ENCODE measurements at places on chromosomes 5 and 9. TPM values are rescaled to one million over a fixed set of nuclear protein-coding genes. Genes with fewer than 3 reads are reported as not detected.

DNA sequence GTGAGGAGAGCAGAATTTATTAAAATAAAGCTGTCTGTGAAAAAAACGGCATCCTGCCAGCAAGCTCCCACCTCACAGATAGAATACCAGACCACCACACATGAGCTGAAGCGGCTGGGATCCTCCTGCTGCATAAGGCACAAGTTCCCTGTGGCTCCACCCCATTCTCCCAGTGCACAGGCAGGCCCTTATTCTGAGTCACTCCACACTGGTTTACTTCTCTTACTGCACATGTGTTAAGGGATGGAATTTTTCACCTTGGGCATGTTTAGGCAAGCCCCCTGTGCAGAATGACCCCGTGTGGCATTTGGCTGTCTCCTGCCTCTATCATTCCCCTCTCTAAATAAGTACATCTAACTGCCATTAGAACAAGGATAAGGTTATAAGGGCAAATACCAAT lies 115.0 kb upstream of the ELAVL2 start:
- DNase-seq, result peak; percentile 40

GRCh38 chr9:12716823-12717600 lies 23.8 kb downstream of the TYRP1 start:
- no peak for DNase-seq

GRCh38 chr9:69046723-69047122 lies 11.2 kb downstream of the FXN start:
- DNase-seq, result no peak

DNA sequence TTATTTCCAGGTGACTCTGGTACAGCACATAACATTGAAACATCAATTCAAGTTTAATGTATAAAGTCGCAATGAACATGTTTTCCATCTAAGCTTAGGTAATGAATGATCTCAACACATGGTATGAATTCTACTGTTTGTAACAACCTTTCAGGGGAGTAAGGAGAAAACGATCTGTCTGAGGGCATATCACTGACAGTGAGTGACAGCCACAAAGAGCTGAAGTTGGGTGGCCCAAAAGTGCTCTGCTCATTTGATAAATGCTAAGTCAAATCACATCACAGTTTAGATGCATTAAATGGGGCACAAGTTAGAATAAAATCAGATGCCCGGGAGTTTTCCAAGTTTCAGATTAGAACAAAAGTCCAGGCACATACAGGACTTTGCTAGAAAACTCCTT lies 1.2 kb downstream of the FANCC start:
- no peak for DNase-seq

GRCh38 chr9:119148855-119149254 lies 220.4 kb downstream of the BRINP1 start:
- DNase-seq, result no peak

DNA sequence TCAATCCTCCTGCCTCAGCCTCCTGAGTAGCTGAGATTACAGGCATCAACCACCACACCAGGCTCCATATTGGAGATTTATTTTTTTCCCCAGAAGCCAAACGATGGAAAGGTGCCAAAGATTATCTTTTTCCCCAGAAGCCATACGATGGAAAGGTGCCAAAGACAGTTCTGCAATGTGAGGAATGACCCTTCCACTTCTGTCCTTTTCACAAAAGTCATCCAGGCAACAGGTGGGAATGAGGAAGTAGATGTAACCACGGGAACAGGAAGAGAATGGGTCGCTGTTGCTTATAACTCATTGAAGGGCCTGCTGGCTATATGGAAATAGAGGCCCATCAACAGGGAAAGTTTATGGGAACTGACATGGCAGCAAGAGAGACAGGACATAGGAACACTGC lies 233.7 kb upstream of the MSX2 start:
- DNase-seq, result no peak

DNA sequence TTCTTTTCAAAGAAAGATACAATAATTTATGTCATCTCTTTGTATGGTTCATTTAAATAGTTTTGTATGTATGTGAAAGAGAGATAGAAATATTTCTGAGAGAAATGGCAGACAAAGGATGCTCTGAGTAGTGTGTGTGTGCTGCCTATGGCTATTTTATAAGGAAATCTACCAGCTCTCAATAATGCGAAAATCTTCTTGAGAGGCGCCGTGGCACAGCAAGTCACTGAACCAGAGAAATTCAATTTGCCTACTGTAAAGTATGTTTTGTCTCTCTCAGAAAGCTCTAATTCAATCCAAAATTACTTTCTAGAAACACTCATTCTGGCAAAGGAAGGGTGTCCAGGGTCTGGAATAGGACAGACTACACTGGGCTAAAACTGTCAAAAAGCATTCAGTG lies 1981.1 kb downstream of the EFNA5 start:
- no peak for DNase-seq

GRCh38 chr5:115151208-115151805 lies 18.4 kb downstream of the TRIM36 start:
- no peak for DNase-seq

DNA sequence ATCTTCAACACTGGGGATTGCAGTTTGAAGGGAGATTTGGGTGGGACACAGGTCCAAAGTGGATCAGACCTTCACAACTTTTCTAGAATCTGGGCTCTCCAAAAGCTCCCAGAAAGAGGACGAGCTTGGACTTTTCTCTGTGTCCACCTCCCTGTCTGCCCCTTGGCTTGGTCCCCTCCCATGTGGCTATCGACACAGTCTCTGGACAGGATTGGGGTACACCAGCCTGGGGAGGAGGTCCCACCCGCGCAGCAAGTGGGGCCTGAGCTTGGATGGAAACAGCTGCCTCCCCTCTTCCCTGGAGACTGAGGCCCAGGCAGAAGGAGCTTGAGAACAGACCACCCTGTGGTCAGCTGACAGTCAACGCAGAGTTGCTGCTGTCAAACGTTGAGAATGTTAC lies 84.6 kb upstream of the FCN1 start:
- no peak for DNase-seq

DNA sequence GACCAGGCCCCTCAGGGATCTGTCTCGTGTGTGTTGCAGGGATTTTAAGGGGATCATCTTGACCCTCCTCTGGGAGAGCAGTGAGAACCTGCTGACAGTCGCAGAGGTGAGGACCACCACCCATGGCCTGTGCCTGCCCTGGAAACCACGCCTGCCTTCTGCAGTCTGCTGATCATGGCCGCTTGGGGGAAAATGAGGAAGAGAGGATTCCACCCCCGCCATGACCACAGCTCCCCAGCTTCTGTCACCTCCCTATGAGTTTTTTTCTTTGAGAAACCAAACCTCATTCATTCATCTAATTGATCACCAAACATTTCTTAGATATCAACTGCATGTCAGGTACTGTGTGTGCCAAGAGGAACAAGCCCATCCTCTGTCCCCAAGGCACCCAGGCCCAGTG lies 46.3 kb upstream of the TDRD7 start:
- no peak for DNase-seq

GRCh38 chr5:154727361-154727760 lies 27.8 kb upstream of the LARP1 start:
- DNase-seq, result no peak

DNA sequence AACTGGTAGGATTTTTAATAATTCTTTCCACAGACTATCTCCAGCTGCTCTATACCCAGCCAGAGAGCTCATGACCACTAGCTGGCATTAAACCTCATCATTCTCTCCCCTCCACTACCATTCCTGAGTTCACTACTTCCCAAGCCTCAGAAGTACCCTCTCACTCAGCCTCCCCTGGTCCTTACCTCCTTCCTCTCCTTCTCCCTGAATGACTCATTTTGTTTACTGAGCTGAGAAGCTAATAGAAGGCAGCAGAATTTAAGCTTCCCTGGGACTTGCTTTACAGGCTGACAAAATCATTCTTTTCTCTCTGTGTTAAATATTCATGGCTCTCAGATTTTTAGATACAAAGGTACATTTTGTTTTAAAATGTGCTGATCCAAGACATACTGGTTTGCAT lies 305.4 kb downstream of the TLR4 start:
- no peak for DNase-seq

DNA sequence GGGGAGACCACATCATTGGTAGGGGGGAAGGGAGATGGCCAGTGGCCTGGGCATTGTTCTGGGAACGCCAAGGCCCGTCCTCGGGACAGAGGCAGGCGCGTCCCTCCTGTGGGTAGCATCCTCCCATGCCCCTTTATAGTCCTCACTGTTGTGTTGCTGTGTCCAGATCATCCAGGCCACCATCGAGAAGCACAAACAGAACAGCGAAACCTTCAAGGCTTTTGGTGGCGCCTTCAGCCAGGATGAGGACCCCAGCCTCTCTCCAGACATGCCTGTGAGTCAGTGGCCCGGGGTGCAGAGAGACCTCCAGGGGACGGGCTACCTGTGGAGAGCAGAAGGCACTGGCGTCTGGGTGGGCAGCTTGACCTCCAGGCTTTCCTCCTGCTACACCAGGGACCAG lies 38.4 kb upstream of the SUSD3 start:
- DNase-seq, result no peak

- DNase-seq, result peak; percentile 33
Measured at GRCh38 chr5:128681764-128682592, 143.9 kb upstream of the FBN2 start.

DNA sequence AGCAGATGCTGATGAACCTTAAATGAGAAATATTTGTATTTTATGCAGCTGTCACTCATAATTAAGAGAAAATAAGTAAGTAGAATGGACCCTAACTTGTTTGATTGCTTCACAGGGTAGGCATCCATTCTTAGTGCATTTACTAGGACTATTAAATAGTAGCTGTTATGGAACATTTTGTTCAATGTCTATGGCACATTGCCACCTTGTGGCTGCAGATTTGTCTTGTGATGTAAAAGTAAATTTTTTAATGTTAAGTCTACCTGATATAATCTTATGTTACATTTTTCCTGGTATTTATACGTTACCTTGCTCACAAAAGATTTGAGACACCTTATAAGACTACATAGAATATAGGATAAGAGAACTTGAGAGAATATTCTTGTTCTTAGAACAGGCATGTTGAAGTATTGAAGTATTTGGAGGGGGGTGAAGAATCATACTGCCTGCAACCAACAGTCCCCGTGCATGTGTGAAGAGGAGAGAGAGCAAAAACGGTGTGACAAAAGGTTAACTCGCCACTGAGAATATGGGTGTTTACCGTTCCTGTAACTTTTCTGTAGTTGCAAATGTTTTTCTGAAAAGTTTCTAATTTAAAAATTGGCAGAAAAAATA lies 161.1 kb downstream of the MAST4 start:
- peak; percentile 34 for DNase-seq

GRCh38 chr9:98836206-98836605 lies 28.7 kb downstream of the GALNT12 start:
- DNase-seq, result no peak

- no peak for DNase-seq
Measured at GRCh38 chr9:92730897-92731296, 33.7 kb downstream of the BICD2 start.

- DNase-seq, result peak; percentile 82
Measured at GRCh38 chr5:65157906-65158603, 323.7 kb downstream of the ADAMTS6 start.

DNA sequence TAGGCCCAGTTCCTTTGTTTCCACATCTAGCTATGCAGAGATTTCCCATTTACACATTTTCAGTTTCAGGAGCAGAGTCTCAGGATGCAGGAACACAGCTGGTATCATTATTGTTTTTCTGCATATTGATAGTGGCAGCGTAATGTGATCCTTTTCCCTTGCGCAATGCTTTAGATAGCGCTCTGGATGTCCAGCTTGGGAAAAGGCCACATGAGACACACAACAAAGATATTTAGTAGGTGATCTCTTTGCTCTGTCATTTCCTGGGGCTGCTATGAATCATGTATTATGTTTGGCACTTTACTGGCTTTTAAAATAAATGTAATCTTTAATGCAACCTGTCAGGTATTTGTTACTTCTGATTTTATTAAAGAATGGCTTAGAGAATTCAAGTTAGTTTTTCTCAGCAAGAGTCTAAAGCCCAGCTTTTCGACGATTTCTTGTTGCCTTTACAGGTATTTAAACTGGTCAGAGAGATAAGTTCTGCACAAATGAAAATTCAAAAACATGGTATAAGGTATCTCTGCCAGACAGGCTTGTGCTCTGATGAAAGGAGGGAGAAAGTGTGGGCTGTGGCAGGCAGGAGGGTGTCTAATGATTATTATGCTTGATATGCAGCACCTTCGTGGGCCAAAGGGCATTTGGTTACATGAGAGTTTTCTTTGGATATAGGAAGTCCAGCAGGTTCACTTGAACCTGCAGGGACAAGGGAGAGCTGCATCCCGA lies 42.2 kb downstream of the PTTG1 start:
- peak; percentile 82 for DNase-seq

DNA sequence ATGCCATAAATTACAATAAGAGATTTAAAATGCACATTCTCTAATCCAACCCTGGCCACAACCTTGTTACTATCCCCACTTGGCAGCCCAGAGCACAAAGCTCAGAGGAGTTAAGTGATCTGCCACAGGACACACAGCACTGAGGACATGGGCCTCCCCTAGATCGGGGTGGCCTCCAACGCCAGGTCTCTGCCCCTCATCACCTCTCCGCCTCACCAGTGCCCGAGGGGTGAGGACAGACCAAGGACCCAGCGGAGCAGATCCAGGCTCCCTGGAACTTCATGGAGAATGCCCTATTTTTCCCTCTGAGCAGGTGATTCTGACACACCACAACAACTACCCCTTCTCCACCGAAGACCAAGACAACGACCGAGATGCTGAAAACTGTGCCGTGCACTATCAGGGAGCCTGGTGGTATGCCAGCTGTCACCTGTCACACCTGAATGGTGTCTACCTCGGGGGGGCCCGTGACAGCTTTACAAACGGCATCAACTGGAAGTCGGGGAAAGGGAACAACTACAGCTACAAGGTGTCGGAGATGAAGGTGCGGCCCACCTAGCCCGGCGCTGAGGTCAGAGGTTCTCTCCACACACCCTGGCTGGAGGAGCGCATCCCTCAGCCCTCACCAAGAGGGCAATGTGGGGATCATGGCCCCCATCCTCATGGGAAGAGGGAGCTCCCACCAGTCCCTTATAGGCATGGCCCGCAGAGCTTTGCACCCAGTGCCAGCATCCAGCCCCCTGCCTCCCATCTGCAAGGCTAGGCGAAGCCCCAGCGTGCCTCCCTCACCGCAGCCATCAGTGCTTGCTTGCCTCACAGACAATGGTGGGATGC lies 12.5 kb upstream of the FCN2 start:
- DNase-seq, result no peak

DNA sequence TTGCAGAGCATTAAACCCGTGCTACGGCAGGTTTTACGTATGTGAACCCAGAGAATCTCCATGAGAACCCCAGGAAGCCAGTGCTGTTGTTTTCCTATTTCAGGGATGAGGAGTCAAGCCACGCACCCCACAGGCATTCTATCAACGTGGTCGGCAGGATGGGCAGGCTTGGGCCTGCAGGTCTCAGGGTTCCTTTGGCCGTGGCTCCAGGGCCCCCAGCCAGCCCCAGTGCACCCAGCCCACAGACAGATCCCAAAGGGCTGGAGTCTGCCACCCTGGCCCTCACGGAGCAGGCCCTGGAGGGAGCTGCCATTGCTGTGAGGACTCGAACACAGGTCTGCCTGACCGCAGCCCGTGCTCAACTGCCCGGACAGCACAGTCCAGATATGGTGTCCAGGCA lies 77.1 kb upstream of the STXBP1 start:
- DNase-seq, result peak; percentile 84

- no peak for DNase-seq
Measured at GRCh38 chr9:99305820-99306811, 84.0 kb downstream of the SEC61B start.

- no peak for DNase-seq
Measured at GRCh38 chr9:38720083-38720745, at the start of gene FAM240B. Gene FAM240B (minus strand): TSS chr9:38720133. CDS start chr9:38703999, 16,134 bp downstream.

ANKRD31 gene
- 0.05 TPM for polyA plus RNA-seq

SEMA6A gene
- 0.53 TPM for polyA plus RNA-seq

PTGER4 gene
- 7.6 TPM for polyA plus RNA-seq

WDR31 gene
- polyA plus RNA-seq, result 1.3 TPM

C9 gene
- polyA plus RNA-seq, result not detected

SVEP1 gene
- polyA plus RNA-seq, result 1.2 TPM

ANKRD34B gene
- not detected for polyA plus RNA-seq
